Fibroblast of upper back skin (primary cell): ENCODE measurements at places on chromosomes 13 and 19.
A peak's percentile ranks its signal among the peaks of the same experiment; 100 is the strongest.

GRCh38 chr19:33296488-33296971 is 5.8 kb downstream of the CEBPA start:
- peak; percentile 71 for DNase-seq

GRCh38 chr13:26540334-26540733 is 17.1 kb upstream of the WASF3 start:
- DNase-seq: no peak

GRCh38 chr13:82344867-82345266 is 1537.4 kb downstream of the SLITRK1 start:
- no peak for DNase-seq

- DNase-seq: no peak
Measured at GRCh38 chr13:53075356-53076041, 46.9 kb downstream of the OLFM4 start.
